NCI-H1092 (cell line): ENCODE measurements at places on chromosomes 5 and 9.

DNA sequence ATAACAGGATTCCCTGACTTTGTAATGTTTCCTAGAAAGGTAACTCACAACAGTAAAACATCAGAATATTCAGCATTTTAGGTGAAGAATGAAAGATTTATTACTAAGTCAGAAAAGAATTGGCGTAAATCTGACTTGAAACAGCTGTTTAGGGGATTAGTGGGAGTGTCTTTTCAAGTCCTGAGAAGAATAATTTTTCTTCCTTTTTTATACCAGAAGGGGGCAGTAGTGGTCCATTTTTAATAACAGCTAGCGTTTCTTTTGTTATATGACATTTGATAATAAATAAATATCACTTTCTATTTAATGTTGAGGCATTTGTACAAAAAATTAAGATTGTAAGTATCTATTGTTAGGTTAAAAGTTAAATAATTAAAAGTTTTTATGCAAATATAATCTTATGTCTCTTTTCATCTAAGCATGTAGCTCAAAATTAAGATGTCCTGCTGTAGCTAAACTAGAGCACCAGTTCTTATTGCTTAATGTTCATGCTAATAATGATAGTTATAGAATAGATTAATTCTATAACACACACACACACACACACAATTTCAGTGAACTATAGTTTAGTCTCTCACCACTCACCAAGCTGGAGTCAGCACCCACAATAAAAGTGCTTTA, 258.7 kb upstream of the ARRDC3 start:
- DNase-seq: peak; percentile 16

- DNase-seq: no peak
Measured at GRCh38 chr9:14136646-14137370, 177.1 kb downstream of the NFIB start.

- DNase-seq: no peak
Measured at GRCh38 chr5:124079062-124079461, 567.1 kb downstream of the CSNK1G3 start.

DNA sequence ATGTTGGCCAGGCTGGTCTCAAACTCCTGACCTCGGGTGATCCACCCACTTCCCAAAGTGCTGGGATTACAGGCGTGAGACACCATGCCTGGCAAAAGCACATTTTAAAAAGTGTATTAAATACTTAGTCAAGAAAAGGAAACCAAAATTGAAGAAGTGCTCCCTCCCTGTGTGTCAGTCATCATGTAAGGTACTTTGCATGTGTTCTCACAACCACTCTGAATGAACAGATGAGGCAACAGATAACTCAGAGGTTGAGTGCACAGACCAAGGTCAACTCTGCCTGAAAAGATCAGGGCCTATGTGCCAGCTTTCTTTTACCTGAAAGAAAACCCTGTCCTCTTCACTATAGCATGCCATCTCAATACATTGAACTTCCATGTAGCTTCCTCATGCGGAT, 289.7 kb downstream of the MRPS30 start:
- DNase-seq: no peak

GRCh38 chr5:33229216-33229615, 211.5 kb upstream of the TARS1 start:
- no peak for DNase-seq

- no peak for DNase-seq
Measured at GRCh38 chr5:40502736-40503135, 177.0 kb upstream of the PTGER4 start.

DNA sequence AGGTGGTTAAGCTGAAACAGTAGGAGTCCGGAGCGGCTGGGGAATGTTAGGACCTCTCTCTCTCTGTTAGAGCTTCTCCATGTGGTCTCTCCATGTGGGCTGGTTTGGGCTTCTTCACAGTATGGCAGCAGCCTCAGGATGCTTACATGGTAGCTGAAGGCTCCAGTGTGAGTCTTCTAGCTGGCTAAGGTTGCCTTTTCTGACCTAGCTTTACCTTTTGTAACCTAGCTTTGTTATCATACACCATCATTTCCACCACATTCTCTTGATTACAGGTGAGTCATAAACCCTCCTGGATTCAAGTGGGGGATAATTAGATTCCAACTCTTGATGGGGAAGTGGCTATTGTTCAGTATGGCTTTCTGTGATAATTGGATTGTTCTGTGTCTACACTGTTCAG, 98.5 kb downstream of the MTREX start:
- no peak for DNase-seq

- DNase-seq: no peak
Measured at GRCh38 chr5:72451741-72452505, 55.3 kb downstream of the ZNF366 start.

DNA sequence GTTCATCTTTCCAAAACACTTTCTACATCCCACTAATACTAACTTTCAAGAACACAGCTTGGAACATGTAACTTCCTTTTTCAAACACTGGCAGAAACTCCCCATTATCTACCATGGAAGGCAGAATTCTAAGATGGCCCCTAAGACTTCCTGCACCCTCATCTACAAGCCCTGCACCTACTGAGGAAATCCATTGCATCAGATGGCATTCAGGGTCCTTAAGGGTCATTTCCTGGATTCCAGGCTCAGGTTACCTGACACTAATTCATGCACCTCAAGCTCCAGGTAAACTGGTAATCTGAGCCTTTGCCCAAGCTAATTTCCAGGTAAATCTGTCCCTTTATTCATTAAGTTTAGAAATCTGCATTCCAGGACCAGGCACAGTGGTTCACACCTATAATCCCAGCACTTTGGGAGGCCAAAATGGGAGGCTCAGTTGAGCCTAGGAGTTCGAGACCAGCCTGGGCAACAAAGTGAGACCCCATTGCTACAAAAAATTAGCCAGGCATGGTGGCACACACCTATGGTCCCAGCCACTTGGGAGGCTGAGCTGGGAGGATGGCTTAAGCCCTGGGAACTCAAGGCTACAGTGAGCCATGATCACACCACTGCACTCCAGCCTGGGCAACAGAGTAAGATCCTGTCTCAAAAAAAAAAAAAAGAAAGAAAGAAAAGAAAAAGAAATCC, 91.6 kb downstream of the NFIB start:
- no peak for DNase-seq

GRCh38 chr9:105416840-105417239, 31.0 kb upstream of the FSD1L start:
- no peak for DNase-seq

- no peak for DNase-seq
Measured at GRCh38 chr9:97431549-97432143, 19.8 kb downstream of the TDRD7 start.

DNA sequence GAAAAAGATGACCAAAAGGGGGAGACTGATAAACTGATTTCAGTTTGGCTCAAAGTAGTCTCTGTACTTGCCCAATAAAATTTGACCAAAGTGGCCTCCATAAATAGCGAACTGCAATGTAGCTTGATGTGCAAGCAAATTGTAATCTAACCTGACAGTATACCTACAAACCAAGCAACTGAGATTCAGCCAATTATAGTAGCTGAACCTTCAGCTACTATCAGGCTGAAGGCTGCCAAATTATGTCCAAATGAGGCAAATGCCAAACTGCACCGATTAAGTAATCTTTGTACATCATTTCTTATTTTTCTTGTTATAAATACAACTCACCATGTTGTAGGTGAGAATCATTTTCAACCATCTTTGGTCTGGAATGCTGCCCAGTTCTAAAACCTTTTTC, 390.6 kb downstream of the CDH9 start:
- no peak for DNase-seq

- no peak for DNase-seq
Measured at GRCh38 chr9:17994695-17995425, 416.0 kb downstream of the SH3GL2 start.

DNA sequence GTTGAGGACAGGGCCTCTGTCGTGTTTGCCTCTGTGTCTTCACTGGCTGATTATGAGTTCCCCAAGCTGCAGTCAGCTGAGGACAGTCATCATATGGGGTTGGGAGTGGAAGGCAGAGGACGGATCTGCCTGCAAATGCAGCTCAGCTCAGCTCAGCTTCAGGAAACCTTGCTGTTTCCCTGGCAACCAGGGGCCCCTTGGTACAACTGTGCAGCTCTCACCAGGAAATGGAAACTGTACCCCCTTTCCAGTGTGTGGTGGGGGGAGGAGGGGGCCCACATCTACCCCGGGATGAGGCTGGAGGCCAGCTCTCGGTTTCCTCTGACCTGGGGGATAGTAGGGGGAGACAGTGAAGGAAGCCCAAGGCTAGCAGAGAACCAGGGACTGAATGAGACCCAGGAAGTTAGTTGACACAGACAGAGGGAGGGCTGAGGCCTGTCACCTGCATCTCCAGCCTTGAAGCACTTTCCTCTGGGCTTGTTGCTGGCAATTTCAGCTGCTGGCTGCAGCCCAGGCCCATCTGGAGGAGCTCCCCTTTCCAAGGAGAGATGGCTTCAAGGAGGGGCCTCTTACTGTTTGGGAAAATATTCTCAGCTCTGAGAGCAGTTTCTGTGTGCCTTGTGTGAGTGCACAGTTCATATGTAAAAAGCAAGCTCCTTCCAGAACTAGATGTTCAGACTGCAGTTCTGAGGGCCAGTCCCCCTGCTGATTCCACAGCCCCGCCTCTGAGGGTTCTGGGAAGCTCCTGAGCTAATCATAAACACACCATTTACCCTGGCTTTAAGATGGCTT, 6.9 kb downstream of the ANXA6 start:
- no peak for DNase-seq
